ENCODE measurements at places on chromosomes 3 and 15.

DNA sequence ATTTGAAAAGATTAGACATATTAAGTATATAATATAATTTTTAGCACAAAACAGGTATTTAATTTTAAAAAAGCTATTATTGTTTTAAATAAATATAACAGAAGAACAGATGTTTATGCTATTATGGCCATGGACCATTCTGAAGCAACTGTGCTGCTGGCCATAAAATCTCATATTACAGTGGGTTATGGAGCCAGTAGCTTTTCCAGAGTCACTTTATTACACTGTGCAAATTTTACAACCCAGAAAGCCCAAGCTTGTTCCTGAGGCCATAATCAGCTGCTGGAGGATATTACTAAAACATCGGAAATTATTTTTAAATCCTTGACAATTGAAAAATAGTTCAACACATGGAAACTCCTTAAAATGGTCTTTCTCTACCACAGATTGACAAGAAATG, 557.3 kb upstream of the KCNMB2 start:
- DNase-seq: no peak

DNA sequence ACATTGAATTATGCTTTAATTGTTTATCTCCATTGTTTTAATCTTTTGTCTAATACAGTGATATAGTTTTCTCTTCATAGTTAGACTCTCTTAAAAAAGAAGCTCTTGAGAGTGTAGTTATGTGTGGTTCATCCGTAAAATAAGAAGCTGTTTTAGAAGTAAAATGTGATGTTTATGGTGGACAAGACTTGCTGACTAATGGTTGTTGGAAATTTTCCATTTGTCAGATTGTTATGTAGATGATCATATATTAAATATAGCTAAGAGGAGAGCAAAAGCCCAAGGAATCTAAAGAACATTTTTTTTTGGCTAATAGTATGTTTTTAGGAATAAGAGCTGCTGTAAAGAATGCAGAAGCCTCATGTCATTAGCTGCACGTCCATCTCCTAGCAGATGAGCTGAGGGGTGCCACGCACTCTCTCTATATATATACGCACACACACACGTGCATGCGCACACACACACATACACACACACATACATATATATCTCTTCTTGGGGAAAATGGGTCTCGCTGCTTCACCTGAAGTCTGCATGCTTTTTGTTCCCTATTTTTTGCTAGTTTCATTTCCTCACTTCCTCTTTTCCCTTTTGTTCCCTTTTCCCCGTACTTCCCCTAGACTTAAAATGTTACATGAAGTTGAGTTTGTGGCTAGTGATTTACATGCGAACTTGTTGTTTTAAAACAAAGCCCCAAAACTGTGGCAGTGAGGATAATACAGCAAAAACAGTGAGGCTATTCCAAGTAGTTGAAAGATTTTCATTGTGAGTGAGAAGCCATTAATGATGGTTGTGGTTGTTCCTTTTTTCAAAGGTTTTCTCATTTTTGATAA, 107.8 kb downstream of the MBNL1 start:
- DNase-seq: no peak

DNA sequence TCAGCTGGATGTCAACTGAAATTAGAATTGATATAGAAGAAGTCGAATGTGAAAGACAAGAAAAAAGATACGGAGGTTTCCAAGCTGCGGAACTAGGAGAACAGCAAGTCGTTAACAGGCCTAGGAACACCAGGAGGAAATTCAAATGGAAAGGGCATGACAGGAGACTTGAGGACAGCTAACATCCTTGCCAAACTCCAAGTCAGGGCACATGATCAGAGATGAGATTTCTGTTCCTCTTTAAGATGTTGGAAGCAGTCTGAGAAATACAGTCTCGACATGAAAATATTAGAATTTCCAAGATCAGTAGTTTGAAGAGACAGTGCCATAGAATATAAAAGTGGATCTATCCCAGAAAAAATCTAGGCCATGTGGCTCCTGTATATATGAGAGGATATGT, 5.0 kb downstream of the MYO5A start:
- no peak for DNase-seq

GRCh38 chr3:23760325-23760724, 45.4 kb upstream of the UBE2E1 start:
- no peak for DNase-seq

DNA sequence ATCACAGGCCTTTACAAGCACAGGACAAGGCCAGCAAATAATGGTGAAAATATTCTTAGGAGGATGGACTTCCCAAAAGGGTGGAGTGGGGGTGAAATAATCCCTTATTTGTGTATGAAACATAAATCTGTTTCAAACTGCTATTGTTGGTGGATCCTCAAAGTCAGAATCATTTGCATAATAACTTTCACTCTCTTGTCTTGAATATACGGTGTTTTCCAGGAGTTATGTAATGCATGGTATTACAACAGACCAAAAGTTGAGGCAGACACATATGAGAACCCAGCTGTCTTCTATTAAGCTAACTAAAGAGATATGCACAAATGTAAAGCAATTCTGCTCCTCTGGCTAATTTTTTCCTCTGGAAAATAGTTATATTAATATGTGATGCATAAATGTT, 57.7 kb downstream of the PRTG start:
- no peak for DNase-seq

GRCh38 chr3:98848108-98848507, 53.4 kb downstream of the DCBLD2 start:
- DNase-seq: no peak

DNA sequence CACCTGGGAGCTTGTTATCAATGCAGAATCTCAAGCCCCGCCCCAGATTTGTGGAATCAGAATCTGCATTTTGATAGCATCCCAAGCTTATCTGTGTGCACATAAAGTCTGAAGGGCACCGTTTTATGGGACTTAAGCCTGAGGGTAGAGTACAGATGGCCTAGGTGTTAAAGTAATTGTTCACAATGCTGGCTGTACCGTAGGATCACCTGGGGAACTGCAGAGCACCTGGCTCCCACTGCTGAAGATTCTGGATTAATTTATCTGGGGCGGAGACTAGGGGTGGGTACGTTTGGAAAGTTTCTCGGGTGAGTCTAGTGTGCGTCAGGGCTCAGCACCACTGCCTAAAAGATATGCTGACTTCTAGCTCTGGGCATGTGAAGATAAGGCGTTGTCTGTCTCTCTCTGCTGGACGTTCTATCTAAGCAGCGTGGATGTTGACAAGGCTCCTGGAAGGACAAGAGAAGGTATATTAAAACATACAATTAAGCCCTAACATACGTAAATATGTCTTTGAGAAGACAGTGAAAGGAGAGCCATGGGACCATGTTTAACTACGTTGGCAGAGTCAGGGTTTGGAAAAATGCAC, 63.2 kb upstream of the RASGRP1 start:
- no peak for DNase-seq

DNA sequence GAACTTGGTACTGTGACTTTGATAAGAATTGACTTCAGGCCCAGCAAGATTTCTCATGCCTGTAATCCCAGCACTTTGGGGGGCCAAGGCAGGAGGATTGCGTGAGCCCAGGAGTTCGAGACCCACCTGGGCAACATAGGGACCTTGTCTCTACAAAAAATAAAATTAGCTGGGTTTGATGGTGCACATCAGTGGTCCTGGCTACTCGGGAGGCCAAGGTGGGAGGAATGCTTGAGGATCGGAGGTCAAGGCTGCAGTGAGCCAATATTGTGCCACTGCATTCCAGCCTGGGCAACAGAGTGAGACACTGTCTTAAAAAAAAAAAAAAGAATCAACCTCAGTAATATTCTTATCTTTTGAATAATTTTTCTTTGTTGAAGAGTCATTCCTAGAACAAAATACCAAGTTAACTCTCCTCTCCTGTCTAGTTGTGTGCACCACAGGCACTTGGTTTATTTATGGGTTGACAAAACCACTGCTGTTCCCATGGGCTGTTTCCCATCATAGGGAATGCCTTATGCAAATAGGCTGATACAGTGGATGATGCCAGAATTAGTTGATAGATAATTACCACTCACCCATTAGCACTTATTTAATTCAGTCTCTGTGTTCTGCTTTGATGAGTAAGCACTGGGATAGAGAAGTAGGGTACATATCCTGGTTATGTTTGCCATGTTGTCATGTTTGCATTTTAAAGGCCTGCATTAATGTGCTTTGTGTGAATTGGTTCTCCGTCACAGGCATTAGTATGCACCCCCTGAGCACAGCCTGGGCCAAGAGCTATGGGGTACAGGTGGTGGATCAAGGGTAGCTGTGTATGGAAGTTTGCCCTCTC, 32.9 kb downstream of the TRAK1 start:
- no peak for DNase-seq

- DNase-seq: no peak
Measured at GRCh38 chr15:76843269-76843668, 61.9 kb downstream of the SCAPER start.

DNA sequence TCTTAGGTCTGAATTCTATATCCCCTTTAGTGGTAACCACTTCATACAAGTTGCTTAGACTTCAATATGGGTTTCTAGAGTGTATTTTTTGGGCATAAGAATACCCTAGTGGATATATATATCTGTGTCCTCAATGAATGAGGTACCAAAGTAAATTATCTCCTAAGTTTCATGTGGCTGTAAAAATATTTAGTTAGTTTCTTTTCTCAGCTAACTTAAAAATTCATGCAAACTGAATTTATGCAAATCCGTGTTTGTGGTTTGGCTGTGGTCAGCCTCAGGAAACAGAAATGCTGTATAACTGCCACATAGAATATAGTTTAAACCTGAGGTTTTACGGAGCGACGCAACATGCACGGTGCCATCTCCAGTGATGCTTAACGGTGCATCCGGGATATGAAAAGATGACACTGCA, 80.3 kb downstream of the PEX5L start:
- DNase-seq: no peak

- no peak for DNase-seq
Measured at GRCh38 chr15:92971713-92972112, 71.6 kb downstream of the CHD2 start.

DNA sequence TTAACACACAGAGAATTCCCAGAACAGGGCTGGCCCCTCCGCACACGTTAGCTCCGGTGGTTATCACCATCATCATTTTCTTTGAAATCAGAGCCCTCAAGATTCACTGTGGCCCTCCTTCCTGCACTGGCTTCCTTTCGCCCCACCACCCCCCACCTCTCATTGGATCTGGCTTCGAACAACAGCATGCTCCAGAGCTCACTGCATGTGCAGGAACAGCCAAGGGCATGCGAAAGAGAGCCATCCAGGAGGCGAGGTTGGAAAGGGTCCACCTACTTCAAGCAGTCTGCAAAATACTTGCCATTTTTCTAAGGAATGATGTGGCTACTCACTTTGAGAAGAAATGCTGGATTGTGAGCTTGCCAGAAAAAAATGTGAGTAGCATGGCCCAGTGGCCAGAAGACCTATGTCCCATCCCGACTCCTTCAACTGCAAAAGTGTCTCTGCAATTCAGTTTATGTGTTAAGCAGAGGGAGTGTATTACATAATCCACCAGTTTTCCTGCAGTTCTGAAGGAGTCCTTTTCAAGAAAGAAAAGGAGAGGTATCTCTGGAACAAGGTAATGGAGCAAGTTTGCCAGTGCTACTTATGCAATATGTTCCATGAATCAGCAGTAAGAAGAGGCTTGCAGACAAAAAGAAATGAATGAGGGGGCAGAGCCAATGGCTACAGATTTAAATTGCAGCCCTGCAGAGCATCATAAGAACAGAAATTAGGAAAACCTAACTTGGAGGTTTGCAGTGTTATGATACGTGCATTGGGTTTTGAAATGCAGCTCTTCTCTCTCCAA, 92.8 kb downstream of the OCA2 start:
- no peak for DNase-seq

- DNase-seq: peak; percentile 44
Measured at GRCh38 chr3:181687190-181687589, 24.5 kb upstream of the SOX2 start.

DNA sequence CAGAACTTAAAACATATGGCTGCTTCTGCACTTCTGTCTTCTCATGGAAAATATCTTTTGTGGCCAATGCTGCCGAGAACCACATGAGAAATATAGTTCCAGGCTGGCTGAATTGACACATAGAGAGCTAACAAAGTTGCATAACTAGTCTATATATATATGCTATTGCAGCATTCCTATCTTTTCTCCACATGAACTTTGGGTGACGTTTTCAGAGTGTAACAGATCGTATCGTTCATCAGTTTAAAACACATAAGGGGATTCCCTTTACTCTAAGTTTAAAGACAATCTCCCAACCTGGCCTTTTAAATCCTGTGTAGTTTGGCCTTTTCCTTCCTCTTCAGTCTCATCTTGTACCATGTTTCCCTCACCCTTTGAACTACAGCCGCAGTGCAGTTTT, 394.2 kb upstream of the CBLB start:
- DNase-seq: no peak

DNA sequence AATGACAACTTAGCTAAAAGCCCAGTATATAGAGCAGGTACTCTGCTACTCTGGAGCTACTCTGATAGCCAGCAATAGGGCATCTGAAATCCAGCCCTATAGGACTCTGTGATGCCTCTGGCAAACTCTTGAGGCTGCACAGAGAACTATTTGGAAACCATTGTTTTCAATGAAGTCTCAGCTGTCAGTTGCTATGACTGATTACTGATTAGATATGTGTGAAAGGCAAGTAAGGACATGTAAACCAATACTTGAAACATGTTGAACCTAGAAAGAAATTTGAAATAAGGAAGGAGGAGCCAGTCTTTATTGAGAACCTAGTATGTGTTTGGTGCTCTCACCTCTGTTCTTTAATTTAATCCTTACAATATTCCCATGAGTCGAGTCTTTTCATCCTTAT, 40.2 kb upstream of the CRTC3 start:
- DNase-seq: no peak

GRCh38 chr3:144142151-144142840, 170.7 kb downstream of the DIPK2A start:
- DNase-seq: no peak

DNA sequence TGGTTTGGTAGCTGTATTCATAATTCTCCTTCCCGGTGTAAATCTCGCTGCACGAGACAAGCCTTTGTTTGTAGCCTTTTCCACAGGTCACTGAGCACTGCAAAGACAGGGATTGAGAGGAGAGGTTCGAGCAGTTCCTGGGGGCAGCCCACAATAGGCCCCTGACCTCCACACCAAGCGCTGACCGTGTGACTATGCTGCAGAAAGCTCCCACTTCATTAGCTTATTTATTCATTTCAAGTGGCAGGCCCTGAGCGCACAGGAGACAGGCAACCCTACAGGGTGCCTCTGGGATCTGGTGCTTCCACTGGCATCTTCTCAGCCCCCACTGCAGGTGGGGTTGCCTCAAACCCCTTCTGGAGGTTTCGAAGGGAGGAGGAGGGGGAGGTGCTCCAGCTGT, 140.9 kb downstream of the ADAMTS9 start:
- DNase-seq: no peak

GRCh38 chr15:29784413-29784812, 37.9 kb downstream of the TJP1 start:
- DNase-seq: no peak

GRCh38 chr3:63967675-63968611, 55.4 kb downstream of the PSMD6 start:
- no peak for DNase-seq

All from NCI-H187 treated with DMSO at 0.1 percent for 48 hours (cell line).